ENCODE measurements at places on chromosomes 3 and 15.
A peak's percentile ranks its signal among the peaks of the same experiment; 100 is the strongest.

DNA sequence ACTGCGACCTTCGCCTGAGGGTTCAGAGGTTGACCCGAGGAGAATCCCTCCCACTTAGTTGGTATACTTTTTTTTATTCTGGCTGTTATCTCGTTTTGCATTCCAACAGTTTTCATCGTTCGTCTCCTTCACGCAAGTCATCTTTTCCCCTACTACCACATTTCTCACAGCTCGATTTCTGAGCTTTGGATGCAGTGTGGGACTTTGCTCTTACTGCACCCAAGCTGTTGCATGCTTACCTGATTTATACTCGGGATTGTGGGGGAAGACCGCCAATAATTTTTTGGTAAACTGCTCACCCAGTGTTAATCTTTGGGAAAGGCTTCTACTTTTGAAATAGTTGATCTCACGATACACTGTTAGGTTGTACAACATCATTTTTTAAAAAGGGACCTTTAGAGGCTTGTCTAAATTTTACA lies 702 bp downstream of the TBC1D23 start:
- DNase-seq: no peak

DNA sequence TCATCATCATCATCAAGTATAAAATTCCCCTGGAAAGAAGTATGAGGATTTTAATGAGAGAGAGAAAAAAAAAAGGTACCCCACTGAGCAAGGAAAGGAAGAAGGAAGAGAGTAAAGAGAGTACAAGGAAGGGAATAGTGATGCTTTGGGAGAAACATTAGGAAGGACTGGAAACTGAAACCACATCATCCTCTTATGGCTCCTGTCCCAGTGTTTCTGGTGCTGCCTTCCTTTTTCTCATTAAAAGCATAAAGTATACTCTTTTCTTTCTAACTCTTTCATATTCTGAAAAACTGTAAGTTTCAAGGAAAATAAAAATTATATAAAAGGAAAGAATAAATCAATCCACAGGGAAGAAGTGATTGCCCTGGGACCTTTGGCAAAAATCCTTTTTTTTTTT lies 616.4 kb upstream of the CBLB start:
- no peak for DNase-seq

- DNase-seq: no peak
These were observed 83.1 kb downstream of the PLCH1 start for GRCh38 chr3:155661760-155662159.

- DNase-seq: no peak
These were observed 11.5 kb downstream of the FEZF2 start for GRCh38 chr3:62361824-62362223.

GRCh38 chr15:101232677-101233076 lies 19.2 kb downstream of the CHSY1 start:
- no peak for DNase-seq

DNA sequence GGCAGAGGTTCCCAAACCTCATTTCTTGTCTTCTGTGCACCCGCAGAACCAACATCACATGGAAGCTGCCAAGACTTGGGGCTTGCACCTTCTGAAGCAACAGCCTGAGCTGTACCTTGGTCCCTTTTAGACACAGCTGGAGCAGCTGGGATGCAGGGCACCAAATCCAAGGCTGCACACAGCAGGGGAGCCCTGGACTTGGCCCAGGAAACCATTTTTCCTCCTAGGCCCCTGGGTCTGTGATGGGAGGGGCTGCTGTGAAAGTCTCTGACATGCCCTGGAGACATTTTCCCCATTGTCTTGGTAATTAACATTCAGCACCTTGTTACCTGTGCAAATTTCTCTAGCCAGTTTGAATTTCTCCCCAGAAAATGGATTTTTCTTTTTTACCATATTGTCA lies 33.6 kb upstream of the TMEM45A start:
- DNase-seq: no peak

DNA sequence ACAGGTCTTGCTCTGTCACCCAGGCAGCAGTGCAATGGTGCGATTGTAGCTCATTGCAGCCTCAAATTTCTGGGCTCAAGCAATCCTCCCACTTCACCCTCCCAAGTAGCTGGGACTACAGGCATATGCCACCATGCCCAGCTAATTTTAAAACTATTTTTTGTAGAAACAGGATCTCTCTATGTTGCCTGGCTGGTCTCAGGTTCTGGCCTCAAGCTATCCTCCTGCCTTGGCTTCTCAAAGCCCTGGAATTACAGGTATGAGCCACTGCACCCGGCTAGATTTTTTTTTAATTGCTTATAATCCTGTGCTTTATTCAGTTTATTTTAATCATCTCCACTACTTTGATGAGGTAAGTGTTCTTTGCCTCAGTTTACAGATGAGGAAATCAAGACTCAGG lies 156.5 kb downstream of the CHDH start:
- no peak for DNase-seq

DNA sequence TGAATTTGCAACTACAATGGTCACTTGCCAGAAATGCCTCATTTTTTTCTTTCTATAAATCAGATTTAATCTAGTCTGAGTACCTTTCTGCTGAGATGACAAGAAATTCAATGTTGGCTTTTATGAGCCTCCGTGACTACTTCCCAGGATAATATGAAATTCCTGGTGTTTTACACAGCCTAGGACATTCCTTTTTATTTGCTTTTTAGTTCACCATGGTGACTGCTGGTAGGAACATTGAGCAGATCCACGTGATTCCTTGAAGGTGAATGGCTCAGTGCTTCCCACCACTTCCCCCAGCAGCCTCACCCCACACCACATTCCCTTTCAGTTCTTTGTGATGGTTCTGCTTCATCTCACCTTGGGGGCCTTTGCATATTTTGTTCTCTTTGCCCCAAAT lies 4.3 kb upstream of the NPTN start:
- DNase-seq: no peak

- no peak for DNase-seq
These were observed 463.1 kb upstream of the NECTIN3 start for GRCh38 chr3:110608566-110608965.

GRCh38 chr3:188546835-188547670 lies 393.1 kb downstream of the LPP start:
- DNase-seq: no peak

- no peak for DNase-seq
These were observed 26.9 kb downstream of the MKRN2OS start for GRCh38 chr3:12518261-12519028.

DNA sequence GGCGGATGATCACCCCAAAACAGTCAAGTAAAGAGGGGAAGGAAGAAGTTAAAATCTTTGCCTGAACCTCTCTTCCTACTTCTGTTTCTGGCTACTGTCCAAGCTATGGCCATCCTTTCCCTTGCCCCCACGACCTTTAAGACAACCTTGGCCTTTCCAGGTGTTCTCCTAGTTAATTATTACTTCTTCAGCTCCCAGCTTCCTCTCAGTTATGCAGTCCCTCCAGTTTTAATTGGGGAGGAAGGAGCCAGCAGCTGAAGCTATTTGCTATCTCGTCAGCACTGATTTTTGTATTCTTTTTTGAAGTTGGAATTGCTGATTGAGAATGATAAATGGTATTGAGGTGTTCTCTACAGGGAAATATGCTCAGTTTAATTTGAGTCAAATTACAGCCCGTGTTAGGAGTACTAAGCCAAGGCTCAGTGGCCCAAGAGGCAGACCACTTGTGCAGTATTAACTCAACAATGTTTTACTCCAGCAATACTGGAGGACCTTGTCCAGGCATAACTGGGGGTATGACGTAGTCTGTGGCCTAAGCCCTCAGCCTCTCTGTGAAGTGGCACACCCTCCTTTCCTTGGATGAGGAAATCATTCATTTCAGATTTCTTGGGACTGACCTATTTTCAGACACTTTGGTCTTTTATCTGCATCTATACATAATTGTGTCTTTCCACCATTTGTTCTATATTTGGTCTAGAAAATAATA lies 336.9 kb downstream of the SLC9A9 start:
- no peak for DNase-seq

DNA sequence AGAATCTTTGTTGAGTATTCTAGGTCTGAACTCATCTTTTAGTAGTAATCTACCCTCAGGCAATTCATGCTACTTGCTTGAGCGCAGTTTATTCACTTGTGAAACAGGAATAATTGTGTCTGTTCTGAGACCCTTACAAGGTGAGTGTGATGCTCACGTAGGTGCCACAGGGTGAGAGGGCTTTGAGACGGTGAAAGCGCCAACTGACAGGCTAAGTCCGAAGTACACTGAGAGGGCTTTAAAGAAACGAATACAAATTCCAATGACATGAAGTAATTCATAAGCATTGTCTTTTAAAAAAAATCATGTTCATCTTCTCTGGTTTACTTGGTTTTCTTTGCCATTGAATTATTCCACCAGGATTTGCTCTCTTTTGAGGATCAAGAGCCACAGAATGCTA lies 393.7 kb upstream of the RGMA start:
- DNase-seq: no peak

DNA sequence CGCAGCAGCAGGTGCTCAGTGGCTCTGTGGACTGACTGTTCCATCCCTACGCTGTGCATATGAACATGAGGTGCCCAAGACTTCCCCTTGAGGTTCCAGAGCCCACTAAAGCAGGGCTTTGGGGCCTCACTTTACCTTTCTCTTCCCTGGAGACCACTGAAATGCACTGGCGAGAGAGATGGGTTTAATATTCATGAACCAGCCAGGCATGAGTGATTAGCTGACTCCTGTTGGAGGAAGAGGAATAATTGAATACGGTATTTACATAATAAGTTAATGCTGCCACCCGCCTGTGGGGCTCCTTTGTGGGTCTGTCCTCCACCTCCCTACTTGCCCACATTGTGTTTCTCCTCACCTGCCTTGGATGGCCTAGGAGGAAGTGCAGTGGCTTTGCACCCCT lies 263.4 kb downstream of the TLE3 start:
- no peak for DNase-seq

DNA sequence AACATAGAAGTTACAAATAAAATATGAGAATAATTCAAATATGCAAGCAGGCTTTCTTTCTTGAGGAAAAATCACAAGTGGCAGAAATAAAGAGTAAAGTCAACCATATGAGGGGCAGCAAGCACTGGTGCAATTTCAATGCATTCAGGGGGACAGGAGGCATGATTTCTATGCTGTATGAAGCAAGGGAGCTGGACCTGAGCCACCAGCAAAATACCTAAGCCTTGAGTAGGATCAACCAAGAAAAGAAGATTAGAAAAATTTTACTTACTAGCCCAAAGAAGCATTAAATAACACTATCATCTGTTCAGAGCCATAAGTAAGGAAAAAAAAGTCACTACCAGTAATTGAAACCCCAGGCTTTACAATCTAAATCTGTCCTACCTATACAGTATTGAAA lies 6.3 kb downstream of the ADGRG7 start:
- DNase-seq: no peak

DNA sequence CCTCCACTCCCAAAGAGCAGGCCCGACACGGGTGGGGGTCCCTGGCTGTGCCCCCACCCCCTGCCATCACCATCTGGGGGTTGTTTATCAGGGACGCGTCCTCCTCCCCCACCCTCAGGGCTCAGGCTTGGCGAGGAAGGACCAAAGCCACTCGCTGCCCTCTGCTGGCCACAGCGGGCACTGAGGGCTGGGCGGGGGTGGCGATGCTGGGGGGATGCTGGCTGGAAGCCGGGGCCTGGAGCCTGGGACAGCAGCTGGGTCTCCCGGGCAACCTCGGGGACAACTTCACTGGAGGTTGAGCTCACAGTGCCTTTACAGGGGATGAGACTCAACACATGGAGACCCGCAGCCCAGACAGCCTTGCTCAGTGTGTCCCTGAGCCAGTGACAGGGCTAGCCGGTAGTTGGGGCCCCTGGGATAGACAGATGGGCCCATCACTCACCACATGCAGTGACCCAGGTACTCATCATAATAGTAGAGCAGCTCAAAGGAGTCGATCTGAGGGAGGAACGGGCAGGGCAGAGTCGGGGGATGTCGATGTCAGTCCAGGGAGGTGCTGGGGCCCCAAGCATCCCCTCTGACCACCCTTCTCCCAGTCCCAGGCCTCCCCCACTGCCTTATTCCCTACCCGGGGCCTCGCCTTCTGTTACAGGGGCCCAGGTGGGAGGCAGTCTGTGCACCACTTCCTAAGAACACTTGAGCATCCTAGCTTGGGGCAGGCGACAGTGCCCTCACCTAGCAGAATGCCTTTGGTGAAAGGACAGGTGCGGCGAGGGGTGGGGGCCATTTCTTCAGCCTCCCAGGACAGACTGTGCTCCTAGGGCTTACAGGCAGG lies 5.9 kb upstream of the CALML4 start:
- DNase-seq: peak; percentile 75

GRCh38 chr15:49063402-49064280 lies 17.4 kb upstream of the SECISBP2L start:
- DNase-seq: no peak

- no peak for DNase-seq
These were observed 342.8 kb downstream of the TBC1D5 start for GRCh38 chr3:17399586-17399985.

- no peak for DNase-seq
These were observed 181.7 kb downstream of the FAM43A start for GRCh38 chr3:194867270-194867983.

- DNase-seq: no peak
These were observed 118.2 kb upstream of the THBS1 start for GRCh38 chr15:39462691-39463090.

DNA sequence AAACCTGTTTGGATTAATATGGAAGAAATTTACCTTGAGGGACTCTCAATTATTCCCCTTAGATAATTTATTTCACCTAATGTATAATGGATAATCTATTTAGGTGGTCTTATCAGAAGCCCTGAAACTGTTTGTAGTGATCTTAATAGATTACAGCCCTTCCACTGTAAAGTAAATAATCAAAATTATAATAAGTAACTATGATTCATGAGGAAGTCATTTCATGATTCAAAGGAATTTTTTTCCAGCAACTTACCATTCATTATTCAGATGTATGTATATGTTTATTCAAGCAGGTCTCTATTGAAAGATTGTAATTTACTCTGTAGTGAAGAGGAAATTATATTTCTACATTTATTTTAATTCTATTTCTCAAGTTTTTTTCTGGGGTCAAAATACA lies 250.6 kb upstream of the ROBO1 start:
- no peak for DNase-seq

DNA sequence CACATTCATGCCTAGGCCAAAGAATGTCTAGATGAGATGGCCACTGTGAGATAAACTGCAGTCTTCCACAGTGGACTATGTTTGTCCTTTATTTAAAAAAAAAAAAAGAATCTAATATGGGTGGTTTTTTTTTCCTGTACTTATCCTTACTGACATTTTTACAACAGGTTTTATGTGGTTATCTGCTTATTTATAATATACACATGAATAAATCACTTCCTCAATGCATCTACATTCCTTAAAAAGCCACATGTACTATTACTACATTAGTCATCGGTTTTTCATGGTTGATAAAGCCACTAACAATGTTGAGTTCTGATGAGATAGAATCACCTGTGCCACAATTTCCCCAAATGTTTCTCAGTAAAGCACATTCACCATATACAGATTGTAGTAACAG lies 341.3 kb upstream of the THBS1 start:
- DNase-seq: no peak

- peak; percentile 70 for DNase-seq
These were observed 54.0 kb downstream of the NR1D2 start for GRCh38 chr3:23999012-23999641.

- DNase-seq: no peak
These were observed 235.7 kb upstream of the THBS1 start for GRCh38 chr15:39345176-39345575.
